NCI-H510A treated with DMSO at 0.1 percent for 48 hours (cell line): ENCODE measurements at places on chromosomes 12 and 14.

DNA sequence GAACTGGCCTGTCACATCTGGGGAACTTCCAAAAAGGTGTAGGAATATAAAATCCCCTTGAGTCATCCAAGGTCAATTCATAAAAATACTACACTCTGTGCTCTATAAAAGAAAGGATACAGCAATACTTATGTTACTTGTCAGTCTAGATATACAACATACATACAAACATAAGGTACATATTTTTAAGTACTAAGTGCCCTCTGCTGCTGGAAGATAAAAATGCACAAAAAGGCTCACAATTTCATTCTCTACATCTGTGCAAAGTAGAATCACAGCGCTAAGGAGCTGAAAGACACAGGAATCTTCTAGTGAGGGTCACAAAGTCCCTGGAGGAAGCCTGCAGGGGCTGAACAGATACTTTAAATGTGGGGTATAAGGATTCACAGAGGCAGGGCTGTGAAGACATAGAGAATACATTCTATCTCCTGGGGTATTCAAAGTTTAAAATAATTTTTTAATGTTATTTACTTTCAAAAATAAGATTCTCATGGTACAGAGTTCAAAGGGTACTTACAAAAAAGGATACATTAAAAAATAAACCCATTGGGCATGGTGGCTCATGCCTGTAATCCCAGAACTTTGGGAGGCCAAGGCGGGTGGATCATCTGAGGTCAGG is 10.2 kb upstream of the GOLGA5 start:
- DNase-seq: peak; percentile 73

- no peak for DNase-seq
Observed at GRCh38 chr12:38099686-38100085, 216.9 kb upstream of the ALG10B start.

DNA sequence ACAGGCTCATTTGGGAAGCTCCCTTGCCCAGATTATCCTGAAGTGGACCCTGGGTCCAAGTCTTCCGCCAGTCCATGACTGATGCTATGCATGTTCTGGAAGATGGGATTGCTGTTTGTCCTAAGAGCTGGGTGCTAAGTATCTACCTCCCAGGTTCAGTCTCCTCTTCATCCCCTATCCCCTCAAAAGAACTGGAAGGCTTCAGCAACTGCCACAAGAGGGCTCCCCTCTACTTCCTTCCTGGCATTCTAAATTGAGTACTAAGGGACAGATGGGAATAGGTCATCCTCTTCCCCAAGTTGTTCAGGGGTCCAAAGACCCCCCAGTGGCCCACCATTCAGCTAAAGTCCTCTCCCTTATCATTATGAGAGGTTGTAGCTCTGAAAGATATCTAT is 9.0 kb upstream of the FKBP11 start:
- DNase-seq: no peak

GRCh38 chr12:29152981-29153630 is 4.0 kb downstream of the FAR2 start:
- peak; percentile 3 for DNase-seq

DNA sequence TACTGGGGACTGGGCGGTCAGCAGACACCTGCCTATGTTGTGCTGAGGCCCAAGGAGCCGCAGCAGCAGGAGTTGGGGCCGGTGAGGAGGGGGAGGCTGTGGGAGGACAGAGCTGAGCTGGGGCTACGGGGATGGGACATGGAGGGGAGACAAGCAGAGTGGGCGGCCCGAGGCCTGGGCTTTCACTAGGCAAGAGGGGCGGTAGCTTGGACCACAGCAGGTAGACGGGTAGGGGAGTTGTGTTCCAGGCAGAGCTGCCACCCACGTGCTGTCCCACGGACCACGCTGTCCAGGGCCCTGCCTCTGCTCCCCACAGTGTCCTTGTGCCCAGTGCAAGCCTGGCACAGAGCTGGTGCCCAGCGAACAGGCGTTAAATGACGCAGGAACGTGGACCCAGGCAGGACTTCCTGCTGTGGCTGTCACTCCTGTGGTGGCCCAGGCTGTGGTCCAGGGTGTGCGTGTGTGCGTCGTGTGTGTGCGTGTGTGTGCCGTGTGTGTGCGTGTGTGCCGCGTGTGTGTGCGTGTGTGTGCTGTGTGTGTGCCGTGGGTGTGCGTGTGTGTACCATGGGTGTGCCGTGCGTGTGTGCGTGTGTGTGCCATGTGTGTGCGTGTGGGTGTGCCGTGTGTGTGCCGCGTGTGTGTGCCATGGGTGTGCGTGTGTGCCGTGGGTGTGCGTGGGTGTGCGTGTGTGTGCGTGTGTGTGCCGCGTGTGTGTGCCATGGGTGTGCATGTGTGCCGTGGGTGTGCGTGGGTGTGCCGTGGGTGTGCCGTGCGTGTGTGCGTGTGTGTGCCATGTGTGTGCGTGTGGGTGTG is 6.8 kb downstream of the CEP170B start:
- DNase-seq: no peak

DNA sequence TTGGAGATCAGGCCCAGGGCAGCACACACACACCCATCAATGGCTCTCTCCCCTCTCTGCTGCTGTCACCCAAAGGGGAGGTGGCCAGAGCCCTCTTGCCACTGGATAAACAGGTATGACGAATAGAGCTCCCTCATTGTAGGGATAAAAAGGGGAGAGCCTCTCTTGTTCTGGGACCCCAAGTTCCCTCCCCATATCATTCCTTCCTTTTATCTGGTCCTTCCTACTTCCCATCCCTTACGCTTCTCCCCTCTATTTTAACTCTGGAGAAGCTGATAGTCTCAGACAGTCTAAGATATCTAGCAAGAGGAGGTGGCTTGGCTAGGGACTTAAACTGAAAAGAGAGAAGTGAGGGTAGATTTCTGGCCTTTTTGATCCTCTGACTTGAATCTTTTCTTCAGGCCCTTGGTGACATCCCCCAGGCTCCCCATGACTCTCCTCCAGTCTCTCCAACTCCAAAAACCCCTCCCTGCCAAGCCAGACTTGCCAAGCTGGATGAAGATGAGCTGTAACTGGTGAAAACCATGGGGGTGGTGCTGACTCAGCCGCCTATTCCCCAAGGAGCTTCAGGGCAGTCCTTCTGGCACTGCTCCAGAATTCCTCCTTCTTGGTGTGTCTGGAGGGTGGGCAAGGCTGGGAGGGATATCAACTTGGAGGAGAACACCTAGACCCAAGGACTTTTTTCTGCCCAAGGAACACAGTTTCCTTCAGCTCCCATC is 5.3 kb downstream of the ARHGEF25 start:
- no peak for DNase-seq

DNA sequence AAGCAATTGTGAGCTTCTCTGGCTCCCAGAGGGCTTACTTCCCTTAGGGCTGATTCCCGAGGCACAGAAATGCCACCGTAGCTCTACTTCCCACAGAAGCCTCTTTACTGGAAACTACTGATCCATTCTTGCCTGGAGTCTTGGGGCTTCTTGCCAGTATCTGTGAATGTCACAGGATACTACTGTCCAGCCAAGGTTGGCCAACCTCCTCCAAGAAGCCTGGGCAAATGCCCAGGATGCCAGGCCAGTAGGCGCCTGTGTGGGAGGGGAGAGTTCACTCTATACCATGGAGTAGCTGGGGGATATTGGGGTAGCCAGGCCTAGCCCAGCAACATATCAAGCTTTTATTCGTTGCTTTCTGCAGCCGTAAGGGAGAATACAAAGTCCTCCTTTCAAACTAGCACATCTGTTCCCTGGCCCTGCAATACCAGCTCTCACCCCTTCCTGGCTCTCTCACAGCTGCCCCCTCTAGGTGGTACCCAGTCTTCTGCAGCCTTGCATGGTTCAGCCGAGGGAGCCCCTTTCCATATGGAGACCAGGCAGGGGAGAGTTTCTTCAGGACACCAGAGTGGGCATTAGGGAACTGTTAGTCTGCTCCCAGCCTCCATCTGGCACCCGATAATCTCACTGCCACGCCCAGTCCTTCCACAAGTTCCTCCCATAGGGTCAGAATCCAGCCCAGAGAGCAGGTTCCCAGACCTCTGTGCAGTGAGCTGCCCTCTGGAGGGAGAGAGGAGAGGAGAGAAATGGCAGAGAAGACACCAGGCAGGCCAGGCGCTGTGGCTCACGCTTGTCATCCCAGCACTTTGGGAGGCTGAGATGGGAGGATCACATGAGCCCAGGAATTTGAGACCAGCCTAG is 24.3 kb upstream of the PLEK2 start:
- DNase-seq: no peak

- peak; percentile 66 for DNase-seq
Observed at GRCh38 chr12:120583478-120584030, 2.4 kb upstream of the POP5 start.

DNA sequence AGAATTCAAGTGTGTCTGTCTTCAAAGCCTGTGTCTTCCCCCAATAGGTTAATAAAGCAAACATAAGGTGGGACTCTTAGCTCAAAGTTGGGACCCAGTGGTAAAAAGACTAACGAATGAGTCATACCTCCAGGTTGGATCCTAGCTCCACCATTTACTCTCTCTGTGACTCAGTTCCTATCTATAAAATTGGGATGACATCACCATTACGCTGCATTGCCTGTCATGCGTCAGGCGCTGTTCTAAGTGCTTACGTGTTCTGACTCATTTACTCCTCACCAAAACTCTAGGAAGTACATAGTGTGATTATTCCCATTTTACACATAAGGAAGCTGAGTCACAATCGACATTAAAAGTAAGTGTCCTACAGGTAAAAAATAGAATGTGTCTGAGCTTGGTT is 915.8 kb downstream of the VRK1 start:
- DNase-seq: no peak

DNA sequence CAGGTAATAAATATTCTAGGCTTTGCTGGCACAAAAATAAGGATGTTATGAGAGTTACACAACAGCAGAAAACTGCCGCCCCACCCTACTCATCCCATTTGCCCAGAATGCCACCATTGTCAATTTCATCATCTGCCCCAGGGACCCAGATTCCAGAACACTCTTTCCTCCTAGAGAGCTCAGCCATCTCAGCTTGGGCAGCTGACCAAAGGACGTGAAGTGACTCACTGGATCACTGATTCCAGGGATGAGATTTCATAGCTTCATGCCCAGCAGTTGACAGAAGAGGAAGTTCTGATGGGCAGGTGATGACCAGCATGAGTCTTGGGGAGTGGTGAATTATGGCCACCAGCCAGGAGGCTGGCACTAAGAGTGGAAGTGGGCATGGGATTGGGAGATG is 450.3 kb downstream of the RMST start:
- no peak for DNase-seq
